Thoracic aorta (tissue), 2 donors: ENCODE measurements at places on chromosomes 5 and 9. TPM values are rescaled to one million over a fixed set of nuclear protein-coding genes. Genes with fewer than 3 reads are reported as not detected.

- no peak for DNase-seq
- peaks cover 35% of the 10 kb centered on the region for H3K36me3 ChIP-seq
- H3K27ac ChIP-seq: no peak overlapping the region
- no peaks in the 10 kb centered on the region for H3K27me3 ChIP-seq
- H3K4me3 ChIP-seq: peak overlapping the region; percentile 77
Measured at GRCh38 chr9:124859803-124860581, 1.8 kb downstream of the RPL35 start.

The HMCN2 gene
- total RNA-seq: 6.3 TPM

DNA sequence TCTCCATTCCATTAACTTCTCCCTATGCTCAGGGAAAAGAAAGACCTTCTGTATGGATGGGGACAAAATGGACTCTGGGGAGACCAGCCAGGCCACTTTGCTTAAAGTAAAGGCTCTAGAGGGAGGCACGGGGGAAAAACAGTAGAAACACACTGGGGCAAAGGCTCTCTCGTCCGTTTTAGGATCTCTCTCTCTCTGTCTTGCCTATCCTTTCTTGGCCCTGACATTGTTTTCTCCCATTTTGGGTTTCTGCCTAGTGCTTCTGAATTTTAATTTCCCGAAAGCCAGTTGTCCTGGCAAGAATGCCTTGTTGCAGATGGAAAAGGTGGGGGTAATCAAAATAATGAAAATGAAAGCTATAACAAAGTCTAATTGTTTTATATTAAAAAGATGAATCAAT, 28.2 kb downstream of the NMUR2 start:
- no peak overlapping the region for H3K27ac ChIP-seq
- no peaks in the 10 kb centered on the region for H3K4me1 ChIP-seq
- no peaks in the 10 kb centered on the region for H3K36me3 ChIP-seq
- no peak for DNase-seq
- H3K27me3 ChIP-seq: no peaks in the 10 kb centered on the region
- no peak overlapping the region for H3K4me3 ChIP-seq

DNA sequence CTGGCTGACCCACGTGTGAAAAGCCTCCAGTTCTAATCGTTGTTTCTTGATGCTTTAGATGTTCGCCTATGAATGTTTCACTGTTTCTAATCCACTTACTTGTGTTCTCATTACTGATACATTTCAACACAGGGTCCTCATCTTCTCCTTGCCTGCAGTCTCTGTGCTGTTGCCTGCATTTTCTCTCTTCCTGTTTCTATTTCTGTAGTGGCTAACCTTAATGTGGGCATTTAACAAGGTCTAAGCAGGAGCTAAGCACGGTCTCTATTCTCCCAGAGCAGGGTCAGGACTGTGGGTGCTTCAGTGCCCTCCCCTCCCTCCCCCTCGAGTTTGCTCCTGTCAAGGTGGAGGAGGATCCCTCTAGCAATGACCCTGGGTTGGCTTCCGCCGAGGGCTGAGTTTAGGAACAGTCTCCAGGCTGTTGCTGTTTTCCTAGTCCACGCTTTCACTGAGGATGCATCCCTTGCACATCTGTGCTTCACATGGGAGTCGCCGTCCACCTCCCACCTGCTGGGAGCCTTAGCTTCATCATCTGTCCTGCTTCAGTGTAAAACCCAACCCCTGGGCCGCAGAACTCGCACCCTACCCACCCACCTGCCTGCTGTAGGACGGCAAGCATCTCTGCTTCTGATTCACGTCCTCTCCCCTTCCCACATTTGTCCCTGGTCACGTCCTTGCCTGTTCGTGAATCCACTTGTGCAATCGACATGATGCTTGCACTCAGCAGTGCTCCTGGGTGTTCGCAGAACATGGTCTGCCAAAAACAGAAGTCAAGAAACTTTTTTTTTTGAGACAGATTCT, 2.4 kb upstream of the EXOC3 start:
- H3K4me1 ChIP-seq: peaks cover 11% of the 10 kb centered on the region
- H3K27ac ChIP-seq: no peak overlapping the region
- no peaks in the 10 kb centered on the region for H3K27me3 ChIP-seq
- no peak for DNase-seq
- no peaks in the 10 kb centered on the region for H3K36me3 ChIP-seq

DNA sequence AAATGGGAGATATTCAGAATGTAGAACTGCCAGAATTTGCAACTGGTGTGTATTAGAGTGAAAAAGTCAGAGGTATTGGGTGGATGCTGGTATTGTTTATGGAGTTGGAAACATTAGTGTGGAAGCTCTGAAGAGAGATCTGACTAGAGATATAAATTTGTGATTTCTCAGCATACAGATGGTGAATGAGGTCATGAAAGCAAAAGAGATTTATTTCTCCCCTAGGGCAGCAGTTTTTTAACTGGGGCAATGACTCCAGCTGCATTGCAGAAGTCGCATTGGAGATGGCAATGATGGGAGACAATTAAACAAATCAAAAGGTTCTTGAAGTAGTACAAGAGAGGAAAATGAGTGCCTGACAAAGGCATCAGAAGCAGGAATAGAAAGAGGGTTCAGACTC, 64.9 kb downstream of the CETN3 start:
- no peaks in the 10 kb centered on the region for H3K36me3 ChIP-seq
- no peak for DNase-seq
- H3K4me3 ChIP-seq: no peak overlapping the region
- H3K27me3 ChIP-seq: no peaks in the 10 kb centered on the region
- no peaks in the 10 kb centered on the region for H3K4me1 ChIP-seq
- H3K27ac ChIP-seq: no peak overlapping the region

DNA sequence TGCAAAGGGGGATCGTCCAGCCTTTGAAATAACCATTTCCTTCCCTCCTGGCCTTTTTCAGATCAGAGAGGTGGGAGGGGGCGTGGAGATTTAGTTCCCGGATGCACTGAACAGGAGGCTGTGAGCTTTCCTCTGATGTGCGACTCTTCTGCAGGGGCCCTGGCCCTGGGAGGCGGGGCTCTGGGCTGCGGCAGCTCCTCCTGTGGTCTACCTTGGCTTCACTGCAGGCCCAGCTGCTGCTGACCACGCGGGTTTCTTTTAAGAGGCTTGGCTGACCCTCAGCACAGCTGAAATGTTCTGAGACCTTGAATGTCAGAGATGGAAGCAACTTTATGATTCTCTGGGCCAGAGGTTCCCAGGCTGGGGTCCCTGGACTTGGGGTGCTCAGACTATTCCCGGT, 27.0 kb upstream of the COL15A1 start:
- H3K36me3 ChIP-seq: no peaks in the 10 kb centered on the region
- H3K27me3 ChIP-seq: no peaks in the 10 kb centered on the region
- no peak for DNase-seq
- no peak overlapping the region for H3K27ac ChIP-seq

GRCh38 chr5:157888814-157889532, 30.0 kb upstream of the CLINT1 start:
- no peak overlapping the region for H3K4me3 ChIP-seq
- no peak overlapping the region for H3K27ac ChIP-seq
- H3K36me3 ChIP-seq: no peaks in the 10 kb centered on the region
- no peaks in the 10 kb centered on the region for H3K4me1 ChIP-seq

DNA sequence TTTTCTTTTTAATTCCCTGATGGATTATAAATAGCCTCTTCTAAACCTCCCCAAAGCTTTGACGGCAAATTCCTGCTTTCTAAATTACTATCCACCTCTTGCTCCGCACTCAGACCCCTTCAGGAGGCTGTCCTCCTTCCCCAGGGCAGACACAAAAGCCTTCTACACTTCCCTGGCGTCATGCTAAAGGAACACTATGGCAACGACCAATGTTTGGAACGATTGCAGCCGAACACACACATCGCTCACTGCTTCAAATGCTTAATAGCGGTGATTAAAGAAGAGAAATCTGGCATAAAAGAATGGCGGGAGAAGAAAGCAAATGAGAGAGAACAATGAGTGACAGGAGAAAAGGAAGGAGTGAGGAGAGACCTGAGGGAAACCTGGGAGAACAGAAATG, 297.3 kb downstream of the MLLT3 start:
- H3K4me1 ChIP-seq: no peaks in the 10 kb centered on the region
- no peak overlapping the region for H3K4me3 ChIP-seq
- no peaks in the 10 kb centered on the region for H3K36me3 ChIP-seq

- no peak for DNase-seq
- H3K4me3 ChIP-seq: peak overlapping the region; percentile 50
- H3K36me3 ChIP-seq: no peaks in the 10 kb centered on the region
- H3K27ac ChIP-seq: no peak overlapping the region
- H3K27me3 ChIP-seq: no peaks in the 10 kb centered on the region
Measured at GRCh38 chr9:86454701-86455615, 100.7 kb upstream of the TUT7 start.

DNA sequence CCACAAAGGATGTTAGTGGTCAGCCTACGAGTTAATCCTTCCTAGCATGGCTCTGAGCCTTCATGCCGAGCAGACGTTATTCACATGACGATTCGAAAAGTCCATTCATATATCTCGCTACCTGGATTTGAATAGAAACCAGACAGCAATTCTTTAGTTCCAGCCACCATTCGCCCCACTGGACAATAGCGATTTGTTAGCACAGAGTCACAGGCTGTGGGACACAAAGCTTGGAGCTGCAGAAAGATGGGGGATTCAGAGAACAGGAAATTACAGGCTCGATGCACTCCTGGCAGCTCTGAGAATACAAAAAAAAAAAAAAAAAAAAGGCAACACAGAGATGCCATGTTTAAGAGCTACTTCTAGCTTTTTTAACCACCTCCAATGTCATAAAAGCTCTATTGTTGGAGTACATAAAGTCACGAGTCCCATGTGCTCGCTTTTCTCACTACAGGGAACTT, 110.7 kb downstream of the NR6A1 start:
- DNase-seq: no peak
- no peaks in the 10 kb centered on the region for H3K36me3 ChIP-seq
- H3K4me1 ChIP-seq: peaks cover 5% of the 10 kb centered on the region

The ARL14EPL gene
- not detected for total RNA-seq

The HNRNPK gene
- total RNA-seq: 392 TPM

- no peaks in the 10 kb centered on the region for H3K27me3 ChIP-seq
- no peak overlapping the region for H3K27ac ChIP-seq
- DNase-seq: no peak
Measured at GRCh38 chr9:34383904-34384303, 7.2 kb upstream of the MYORG start.

DNA sequence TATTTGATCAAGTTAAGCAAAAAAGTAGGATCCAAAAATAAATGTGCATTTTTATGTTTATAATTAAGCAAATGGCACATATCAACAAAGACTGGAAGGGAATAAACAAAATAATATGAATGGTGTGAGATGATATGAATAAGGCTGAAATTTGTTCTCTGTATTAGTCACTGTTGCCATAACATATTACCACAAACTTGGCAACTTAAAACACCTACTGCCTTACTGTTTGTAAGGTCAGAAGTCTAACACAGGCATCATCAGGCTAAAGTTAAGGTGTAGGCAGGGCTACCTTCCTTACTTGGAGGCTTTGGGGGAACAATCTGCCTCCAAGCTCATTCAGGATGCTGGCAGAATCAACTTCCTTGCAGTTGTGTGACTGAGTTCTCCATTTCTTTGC, 19.3 kb downstream of the PGGT1B start:
- no peak overlapping the region for H3K4me3 ChIP-seq
- no peaks in the 10 kb centered on the region for H3K27me3 ChIP-seq
- H3K36me3 ChIP-seq: peaks cover 10% of the 10 kb centered on the region

The LRRC19 gene
- not detected for total RNA-seq

DNA sequence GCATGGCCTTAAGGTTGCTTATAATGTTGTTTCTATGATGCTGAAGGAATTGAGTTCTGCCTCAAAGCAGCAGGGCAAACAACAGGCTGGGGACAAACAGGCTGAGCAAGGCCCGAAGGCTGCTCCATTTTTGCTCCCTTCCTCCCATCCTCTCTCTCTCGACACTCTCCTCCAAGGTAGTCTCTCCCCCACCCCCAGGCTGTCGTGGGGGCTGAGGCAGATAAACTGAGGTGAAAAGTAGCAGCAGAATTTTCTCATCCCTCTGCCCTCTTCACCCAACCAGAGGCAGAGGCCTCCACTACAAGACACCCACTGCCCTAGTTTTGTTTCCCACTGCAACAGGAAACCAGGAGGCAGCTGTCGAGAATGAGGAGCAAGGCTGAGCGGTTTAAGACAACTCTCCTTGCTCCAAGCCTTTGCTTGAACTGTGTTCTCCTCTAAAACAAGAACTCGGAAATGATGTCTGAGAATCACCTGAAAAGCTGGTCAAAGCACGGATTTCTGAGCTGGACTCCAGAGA, 13.5 kb upstream of the GNA14 start:
- no peaks in the 10 kb centered on the region for H3K27me3 ChIP-seq
- H3K27ac ChIP-seq: no peak overlapping the region
- no peaks in the 10 kb centered on the region for H3K36me3 ChIP-seq
- no peak overlapping the region for H3K4me3 ChIP-seq
- H3K4me1 ChIP-seq: peaks cover 19% of the 10 kb centered on the region

DNA sequence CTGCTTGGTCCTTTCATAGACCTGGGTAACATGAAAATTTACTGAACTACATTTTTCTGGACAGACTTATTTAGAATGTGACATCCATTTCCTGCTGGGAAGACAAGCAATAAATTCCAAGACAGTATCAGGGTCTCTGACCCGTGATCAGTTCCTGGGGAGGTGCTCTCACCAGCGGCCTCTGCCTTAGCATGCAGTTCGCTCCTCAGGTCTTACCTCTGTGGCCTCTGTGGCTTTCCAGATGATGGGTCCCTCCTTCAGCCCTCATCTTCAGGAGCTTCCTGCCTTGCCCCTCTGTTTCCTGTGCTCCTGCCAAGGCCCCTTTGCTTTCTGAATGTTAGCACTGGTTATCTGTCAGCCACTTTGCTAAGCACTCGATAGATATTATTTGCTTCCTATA, 66.4 kb downstream of the CMYA5 start:
- no peaks in the 10 kb centered on the region for H3K4me1 ChIP-seq
- DNase-seq: no peak
- no peak overlapping the region for H3K4me3 ChIP-seq
- no peak overlapping the region for H3K27ac ChIP-seq
- no peaks in the 10 kb centered on the region for H3K36me3 ChIP-seq

DNA sequence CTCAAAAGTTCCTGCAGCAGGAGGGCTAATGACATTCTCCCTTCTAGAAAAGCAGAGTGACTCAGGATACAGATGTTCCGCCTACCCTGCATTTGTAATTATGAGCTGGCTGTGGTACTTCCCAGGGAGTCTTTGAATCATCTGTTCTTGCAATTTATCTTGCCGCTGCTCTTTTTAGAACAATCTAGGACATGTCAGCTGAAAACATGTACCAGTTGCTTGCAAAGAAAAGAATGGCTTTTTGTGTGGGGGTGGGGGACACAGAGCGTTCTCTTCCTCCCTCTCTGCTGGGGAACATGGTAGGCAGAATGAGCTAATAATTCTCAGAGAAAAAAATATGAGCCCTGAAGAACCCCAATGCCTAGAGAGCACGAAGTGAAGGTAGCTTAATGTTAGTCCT, 51.7 kb upstream of the TUT7 start:
- no peaks in the 10 kb centered on the region for H3K27me3 ChIP-seq
- H3K4me3 ChIP-seq: no peak overlapping the region
- peaks cover 5% of the 10 kb centered on the region for H3K4me1 ChIP-seq
- DNase-seq: no peak
- H3K36me3 ChIP-seq: no peaks in the 10 kb centered on the region
- no peak overlapping the region for H3K27ac ChIP-seq

The SLC46A2 gene
- total RNA-seq: 2.0 TPM

- H3K4me1 ChIP-seq: peaks cover 41% of the 10 kb centered on the region
- H3K36me3 ChIP-seq: no peaks in the 10 kb centered on the region
- no peak overlapping the region for H3K4me3 ChIP-seq
- no peak overlapping the region for H3K27ac ChIP-seq
- no peaks in the 10 kb centered on the region for H3K27me3 ChIP-seq
- no peak for DNase-seq
Measured at GRCh38 chr5:119371146-119371545, 15.3 kb downstream of the TNFAIP8 start.
